GM20000 (cell line): ENCODE measurements at places on chromosomes 13 and 19.

DNA sequence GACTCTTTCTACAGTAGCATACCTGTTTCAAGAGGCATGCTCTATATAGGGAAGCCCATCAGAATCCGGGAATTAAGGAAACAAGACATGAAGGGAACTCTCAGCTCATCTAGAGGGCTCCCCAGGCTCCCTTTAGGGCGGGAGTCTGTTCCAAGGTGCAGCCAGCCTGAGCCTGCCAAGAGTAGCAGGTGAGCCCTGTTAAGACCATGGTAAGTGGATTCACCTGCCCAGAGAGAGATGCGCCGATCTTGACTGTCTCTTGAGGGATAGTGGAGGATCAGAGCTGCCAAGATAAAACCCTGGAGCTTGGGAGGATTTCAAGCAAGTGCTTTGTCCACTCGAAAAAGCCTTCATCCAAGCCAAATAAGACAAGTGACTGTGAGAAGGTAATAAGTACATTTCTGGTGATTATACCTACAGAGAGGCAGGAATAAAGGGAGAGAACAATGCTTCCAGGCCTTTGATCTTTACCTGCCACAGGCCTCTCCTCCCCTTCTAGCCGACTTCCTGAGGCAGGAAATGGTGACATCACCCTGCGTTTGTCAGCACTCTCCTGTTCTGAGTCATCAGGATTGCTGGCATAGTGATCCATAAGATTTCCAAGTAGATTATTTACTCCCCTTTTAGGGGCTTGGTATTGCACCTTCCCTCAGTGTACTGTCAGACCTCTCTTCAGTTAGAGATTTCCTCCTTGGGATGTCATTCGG, 31.5 kb downstream of the KLF5 start:
- no peak for DNase-seq

DNA sequence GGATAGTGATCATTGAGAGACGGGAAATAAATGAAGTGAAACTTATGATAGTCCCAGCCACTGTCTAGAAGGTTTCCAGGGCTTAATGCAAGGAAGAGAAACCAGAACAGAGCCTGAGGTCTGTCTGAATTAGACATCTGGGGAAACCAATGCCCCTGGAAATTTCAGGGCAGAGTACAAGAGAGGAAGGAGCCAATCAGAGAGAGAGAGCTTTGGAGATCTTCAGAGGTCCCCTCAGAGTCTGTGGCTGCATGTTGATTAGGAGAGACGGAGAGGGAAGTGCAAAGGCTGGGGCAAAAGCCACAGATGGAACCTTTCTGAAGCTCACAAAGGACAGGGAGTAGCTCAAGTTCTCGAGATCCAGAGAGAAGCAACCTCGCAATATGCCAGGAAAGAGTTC, 378.0 kb downstream of the DNAJC15 start:
- DNase-seq, result no peak

GRCh38 chr19:11447347-11448262, 12.2 kb downstream of the PRKCSH start:
- no peak for DNase-seq

DNA sequence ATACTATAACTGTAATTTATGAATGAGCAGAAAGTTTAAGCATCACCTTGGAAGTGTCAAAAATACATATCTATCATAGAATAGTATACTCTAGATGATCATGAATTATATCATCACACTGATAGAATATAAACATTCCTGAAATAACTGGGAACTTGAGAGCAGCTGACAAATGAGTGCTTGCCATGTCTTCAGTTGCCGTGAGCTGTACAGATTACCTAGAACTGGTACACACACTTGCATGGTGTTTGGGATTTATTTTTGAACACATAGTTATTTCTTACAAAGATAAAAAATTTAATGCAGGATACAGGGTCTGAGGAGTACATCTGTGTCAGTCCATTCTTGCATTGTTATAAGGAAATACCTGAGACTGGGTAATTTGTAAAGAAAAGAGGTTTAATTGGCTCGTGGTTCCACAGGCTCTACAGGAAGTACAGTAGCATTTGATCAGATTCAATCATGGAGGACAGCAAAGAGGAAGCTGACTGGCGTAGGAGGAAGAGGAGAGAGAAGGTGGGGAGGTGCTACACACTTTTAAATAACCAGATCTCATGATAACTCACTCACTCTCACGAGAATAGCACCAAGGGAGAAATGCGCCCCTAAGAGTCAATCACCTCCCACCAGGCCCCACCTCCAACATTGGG, 60.4 kb upstream of the MBNL2 start:
- no peak for DNase-seq

DNA sequence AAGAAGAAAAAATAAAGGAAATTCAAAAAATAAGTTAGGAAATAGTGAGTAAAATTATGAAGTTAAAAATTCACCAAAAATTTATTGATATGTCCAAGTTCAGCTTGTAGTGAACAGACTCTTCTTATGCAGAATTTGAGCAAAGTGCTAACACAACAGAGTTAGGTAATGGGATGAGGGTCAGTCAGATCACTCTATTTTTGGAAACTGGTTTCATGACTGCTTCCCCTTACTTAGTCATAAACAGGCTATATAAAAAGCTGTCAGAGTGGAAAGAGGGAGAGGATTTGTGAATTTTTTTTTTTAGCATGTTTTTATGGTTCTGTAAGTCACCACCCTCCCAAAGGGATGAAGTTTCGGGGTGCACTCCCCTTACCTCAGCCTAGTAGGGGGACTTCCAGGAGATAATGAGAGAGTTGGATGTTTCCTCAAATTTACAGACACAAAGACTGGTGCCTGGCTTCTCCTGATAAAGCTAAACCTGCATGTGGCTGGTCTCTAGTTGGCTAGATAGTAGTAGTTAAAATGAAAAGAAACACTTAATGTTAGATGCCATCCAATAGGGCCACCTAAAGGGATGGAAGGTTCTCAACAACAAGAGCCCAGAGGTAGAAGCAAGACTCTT, 4.5 kb downstream of the CPB2 start:
- peak; percentile 57 for DNase-seq

GRCh38 chr19:57016491-57016890, 103.3 kb upstream of the USP29 start:
- no peak for DNase-seq

GRCh38 chr19:4593409-4593851, 33.9 kb upstream of the SEMA6B start:
- DNase-seq, result no peak

DNA sequence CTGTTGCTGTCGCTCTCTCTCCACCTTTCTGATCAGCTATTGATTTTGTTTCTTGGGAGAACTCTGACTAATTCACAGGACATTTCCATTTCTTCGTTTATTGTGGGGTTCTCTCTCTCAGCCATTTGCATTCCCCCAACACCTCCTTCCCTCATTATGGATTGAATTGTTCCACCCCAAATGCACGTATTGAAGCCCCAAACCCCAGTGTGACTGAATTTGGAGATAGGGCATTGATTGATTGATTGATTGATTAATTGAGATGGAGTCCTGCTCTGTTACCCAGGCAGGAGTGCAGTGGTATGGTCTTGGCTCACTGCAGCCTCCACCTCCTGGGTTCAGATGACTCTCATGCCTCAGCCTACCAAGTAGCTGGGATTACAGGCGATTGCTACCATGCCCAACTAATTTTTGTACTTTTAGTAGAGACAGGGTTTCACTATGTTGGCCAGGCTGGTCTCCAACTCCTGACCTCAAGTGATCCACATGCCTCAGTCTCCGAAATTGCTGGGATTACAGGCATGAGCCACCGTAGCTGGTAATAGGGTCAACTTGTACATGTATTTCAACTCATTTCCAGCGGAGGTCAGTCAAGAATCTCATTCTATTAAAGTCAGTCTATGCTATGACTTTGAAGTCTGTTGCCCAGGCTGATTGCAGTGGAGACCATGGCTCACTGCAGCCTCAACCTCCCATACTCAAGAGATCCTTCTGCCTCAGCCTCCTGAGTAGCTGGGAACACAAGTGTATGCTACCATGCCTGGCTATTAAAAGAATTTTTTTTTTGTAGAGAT, 13.6 kb downstream of the NFILZ start:
- DNase-seq, result no peak

GRCh38 chr19:10603084-10603872, 16.2 kb upstream of the AP1M2 start:
- DNase-seq, result peak; percentile 71

DNA sequence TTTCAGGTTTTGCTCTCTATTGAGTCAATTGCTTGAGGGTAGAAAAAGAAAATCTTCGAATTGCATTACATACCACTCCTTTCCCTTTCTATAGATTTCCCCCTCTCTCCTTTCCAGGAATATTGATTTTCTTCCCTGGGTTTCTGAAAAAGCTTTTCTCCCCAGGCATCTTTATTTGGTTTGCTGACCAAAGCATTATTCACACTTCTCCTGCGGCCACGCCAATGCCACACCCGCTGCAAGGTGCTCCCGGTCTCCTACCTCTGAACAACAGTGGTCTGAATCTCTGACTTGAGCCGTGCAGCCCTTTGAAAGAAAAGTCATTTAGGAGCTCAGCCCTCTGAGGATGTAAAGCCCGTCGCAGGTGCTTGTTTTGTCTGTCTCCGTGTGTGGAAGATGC, 350.9 kb upstream of the TMTC4 start:
- DNase-seq, result no peak

DNA sequence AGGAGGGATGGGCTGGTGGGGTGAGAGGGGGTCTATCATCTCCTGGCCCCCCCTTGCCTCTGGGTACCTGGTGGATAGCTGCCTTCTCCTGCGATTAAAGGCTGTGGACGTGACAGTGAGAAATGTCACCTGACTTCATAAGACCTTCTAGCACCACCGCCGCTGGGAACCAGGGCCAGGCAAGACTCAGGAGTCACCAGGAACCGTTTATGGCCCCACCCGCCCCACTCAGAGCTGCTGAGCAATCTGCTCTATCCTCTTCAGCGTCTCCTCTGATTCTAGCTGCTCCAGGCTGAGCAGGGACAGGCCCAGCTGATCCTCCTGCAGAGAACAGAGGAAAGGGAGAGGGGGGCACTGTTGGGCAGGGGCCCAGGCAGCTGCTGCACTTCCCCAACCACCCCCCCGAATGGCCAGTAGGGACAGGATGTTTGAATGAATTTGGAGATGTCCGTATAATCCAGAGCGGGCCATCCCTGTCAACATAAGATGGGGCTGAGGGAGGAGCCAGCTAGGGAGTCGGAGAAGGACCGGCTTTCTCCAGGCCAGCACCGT, 10.9 kb downstream of the KLC3 start:
- no peak for DNase-seq

DNA sequence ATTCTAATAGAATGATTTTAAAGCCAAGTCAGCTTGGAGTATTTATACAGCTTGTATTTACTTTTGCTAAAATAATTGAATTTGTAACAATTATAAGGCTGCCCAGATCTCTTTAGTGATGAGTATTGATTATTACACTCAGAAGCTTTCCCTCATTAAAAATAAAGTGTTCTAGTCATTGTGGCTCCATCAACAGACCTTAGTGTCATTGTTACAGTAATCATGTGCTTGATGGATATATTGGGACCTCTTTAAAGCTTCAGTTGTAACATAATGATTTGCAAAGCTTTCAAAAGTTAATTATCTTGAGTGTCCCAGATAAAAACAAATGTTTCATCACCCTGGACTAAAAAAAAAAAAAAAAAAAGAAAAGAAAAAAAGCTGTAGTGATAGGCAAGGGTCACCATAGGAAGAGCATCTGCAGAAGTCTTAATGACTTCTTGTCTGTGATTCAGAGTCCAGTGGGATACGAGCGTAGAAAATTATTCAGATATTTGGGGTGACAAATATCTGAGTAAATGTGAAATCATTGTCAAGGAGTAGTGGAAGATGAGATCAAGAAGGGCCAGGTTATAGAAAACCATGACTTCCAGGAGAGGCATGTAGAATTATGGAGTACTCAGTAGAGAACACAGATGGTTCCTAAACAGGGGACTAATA, 369.6 kb downstream of the DCT start:
- DNase-seq, result no peak

GRCh38 chr13:31747966-31748365, 8.6 kb downstream of the RXFP2 start:
- DNase-seq, result no peak

GRCh38 chr19:35643255-35644205, 2.0 kb downstream of the ETV2 start:
- peak; percentile 92 for DNase-seq
